Naive thymus-derived CD8-positive, alpha-beta T cell (primary cell): ENCODE measurements at places on chromosomes 2 and 18. TPM values are rescaled to one million over a fixed set of nuclear protein-coding genes. Genes with fewer than 3 reads are reported as not detected.

DNA sequence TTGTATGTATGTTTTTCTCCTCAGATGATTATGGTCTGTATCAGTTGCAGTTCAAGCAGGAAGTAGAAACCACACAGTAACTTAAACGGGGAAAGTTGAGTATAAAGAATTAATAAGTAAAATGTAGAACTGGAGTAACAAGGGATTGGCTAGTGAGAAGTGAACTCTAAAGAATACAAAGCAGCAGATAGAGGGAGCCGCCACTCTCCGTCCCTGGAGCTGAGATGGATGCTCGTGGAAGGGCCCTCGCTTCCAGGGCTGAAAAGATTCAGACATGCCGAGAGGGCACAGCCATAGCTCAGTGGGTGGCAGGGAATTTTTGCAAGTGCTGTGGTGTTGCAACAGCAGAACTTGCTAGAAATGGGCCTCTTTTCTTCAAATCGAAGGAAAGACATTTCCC is 155.8 kb downstream of the COL6A3 start:
- H3K27ac ChIP-seq: no peak overlapping the region
- H3K27me3 ChIP-seq: peaks cover 5% of the 10 kb centered on the region
- DNase-seq: no peak
- no peaks in the 10 kb centered on the region for H3K36me3 ChIP-seq

- DNase-seq: no peak
- no peaks in the 10 kb centered on the region for H3K27me3 ChIP-seq
- no peaks in the 10 kb centered on the region for H3K36me3 ChIP-seq
- no peak overlapping the region for H3K27ac ChIP-seq
Observed at GRCh38 chr18:44039826-44040225, 640.9 kb upstream of the SETBP1 start.

- H3K4me3 ChIP-seq: no peak overlapping the region
- DNase-seq: no peak
- no peak overlapping the region for H3K27ac ChIP-seq
- H3K4me1 ChIP-seq: peaks cover 10% of the 10 kb centered on the region
- no peaks in the 10 kb centered on the region for H3K27me3 ChIP-seq
Observed at GRCh38 chr2:8368463-8368862, 313.4 kb upstream of the ID2 start.

DNA sequence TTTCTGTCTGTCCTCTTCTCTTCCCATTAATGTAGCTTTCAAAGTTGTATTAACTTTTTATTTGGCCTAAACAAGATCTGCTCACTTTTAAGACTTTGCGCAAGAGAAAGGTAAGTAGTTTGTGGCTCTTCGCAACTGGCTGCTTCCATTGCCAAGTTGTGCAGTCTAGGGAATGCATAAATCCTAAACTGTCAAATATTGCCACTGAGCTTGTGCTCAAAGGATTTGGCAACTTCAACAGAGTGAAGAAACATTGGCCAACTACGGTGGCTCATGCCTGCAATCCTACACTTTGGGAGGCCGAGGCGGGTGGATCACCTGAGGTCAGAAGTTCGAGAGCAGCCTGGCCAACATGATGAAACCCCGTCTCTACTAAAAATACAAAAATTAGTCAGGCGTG is 826.4 kb downstream of the EPHA4 start:
- no peak overlapping the region for H3K27ac ChIP-seq
- no peak for DNase-seq
- no peaks in the 10 kb centered on the region for H3K27me3 ChIP-seq
- no peaks in the 10 kb centered on the region for H3K4me1 ChIP-seq

DNA sequence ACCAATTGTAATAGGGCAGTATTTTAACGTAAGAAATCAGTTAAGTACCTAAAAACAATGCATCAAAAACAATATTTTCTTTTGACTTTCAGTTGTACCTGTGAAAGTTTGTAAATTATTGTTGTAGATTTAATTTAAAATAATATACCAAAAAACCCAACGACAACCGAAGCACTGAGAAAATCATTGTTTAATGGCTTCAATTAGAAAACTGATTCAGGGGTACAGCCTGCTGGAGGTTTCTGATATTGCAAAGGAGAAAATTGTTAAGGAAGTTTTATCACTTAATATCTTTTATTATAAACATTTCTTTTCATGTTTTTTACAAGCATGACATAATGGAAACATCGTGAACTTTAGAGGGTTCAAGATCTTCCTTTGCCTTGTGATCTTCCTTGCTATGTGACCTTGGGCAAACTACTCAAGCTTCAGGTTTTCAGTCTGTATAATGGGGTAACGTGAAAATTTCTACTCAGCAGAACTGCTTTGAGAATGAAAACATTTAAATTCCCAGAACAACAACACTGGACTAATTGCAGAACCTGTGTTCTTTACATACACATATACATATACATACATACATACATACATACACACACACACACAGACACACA is 76.3 kb upstream of the GLS start:
- no peaks in the 10 kb centered on the region for H3K27me3 ChIP-seq
- H3K4me1 ChIP-seq: no peaks in the 10 kb centered on the region
- H3K27ac ChIP-seq: no peak overlapping the region
- H3K4me3 ChIP-seq: no peak overlapping the region
- DNase-seq: no peak

SLC5A6 gene
- total RNA-seq: 39.5 TPM

REG1B gene
- not detected for total RNA-seq

PSMD14 gene
- total RNA-seq: 17.5 TPM

KIF1A gene
- total RNA-seq: not detected

RTP5 gene
- total RNA-seq: not detected
